Upper lobe of right lung (tissue), 1 donor: ENCODE measurements at places on chromosomes 1 and 21. TPM values are rescaled to one million over a fixed set of nuclear protein-coding genes. Genes with fewer than 3 reads are reported as not detected.

GRCh38 chr21:39631842-39632562 is 19.3 kb downstream of the B3GALT5 start:
- H3K27me3 ChIP-seq, result peaks cover 2% of the 10 kb centered on the region
- H3K36me3 ChIP-seq, result no peaks in the 10 kb centered on the region
- no peak overlapping the region for H3K27ac ChIP-seq
- no peak for DNase-seq

DNA sequence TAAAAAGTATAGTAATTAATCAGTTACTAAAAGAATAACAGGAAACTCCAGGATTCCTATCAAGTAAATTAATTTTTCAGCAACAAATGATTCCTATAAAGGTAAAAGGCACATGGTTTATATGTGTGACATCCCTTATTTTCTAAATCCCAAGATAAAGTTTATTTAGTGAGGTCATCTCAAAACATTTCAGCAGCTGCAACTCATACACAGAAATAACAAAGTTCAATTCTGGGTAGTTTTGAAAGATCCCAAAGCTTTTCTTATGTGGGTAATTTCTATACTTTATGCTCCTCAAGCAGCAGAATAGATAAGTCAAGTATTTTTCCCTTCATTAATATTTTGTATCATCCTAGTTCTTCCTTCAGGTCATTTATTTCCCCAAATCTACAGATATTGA is 117.7 kb downstream of the EIF4G3 start:
- H3K27me3 ChIP-seq, result no peaks in the 10 kb centered on the region
- H3K36me3 ChIP-seq, result no peaks in the 10 kb centered on the region
- no peak overlapping the region for H3K27ac ChIP-seq
- no peaks in the 10 kb centered on the region for H3K4me1 ChIP-seq
- no peak overlapping the region for H3K4me3 ChIP-seq

GRCh38 chr1:154750681-154751665 is 119.1 kb downstream of the KCNN3 start:
- no peak overlapping the region for H3K4me3 ChIP-seq
- peaks cover 19% of the 10 kb centered on the region for H3K4me1 ChIP-seq
- DNase-seq, result no peak
- H3K36me3 ChIP-seq, result no peaks in the 10 kb centered on the region

UMODL1 gene
- 0.49 TPM for total RNA-seq

- H3K36me3 ChIP-seq, result no peaks in the 10 kb centered on the region
- DNase-seq, result no peak
- no peak overlapping the region for H3K4me3 ChIP-seq
- H3K4me1 ChIP-seq, result no peaks in the 10 kb centered on the region
- H3K27ac ChIP-seq, result no peak overlapping the region
Observed at GRCh38 chr21:33101300-33101911, 31.5 kb downstream of the OLIG1 start.

GRCh38 chr1:37107153-37107907 is 73.0 kb upstream of the GRIK3 start:
- H3K27ac ChIP-seq, result no peak overlapping the region
- no peaks in the 10 kb centered on the region for H3K4me1 ChIP-seq
- H3K4me3 ChIP-seq, result no peak overlapping the region
- H3K27me3 ChIP-seq, result peaks cover 7% of the 10 kb centered on the region
- no peak for DNase-seq

DAB1 gene
- 0.29 TPM for total RNA-seq

SPATA46 gene
- not detected for total RNA-seq

DNA sequence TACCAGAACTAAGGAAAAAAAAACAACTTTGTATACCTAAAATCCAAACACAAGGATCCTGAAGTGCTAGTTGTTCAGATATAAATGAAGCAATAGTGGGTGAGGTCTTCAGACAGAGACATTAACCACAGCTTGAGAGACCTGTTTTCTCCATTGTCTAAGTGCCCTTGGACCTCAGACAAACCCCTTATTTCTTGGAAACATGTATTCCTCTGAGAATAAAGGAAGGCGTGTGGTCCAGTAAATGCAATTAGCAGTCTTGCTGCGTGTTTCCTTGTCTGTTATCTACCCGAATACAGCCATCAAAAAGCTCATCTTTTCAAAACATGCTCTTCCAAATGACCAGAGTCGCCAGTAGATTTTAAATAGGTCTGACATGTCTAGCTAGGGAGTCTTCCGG is 291.1 kb upstream of the NFIA start:
- no peak overlapping the region for H3K4me3 ChIP-seq
- H3K27ac ChIP-seq, result no peak overlapping the region
- no peak for DNase-seq
- H3K4me1 ChIP-seq, result no peaks in the 10 kb centered on the region
